ENCODE measurements at places on chromosomes 3 and 15.

DNA sequence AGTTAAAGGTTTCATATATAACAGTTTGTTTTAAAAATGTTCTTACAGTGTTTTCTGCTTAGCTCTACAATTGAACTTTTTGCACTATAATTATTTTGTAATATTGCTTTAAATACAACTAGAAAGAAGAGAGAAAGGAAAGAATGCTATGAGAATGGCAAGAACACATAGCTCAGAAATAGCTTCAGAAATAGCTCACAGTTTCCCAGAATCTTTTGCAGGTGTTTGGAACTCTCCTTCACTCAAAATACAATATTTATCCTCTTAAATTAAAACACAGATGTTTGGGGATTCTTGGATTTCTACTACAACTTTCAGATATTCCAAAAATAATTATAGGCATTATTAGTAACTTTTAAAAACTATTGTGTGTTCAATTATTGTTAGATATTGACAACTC lies 658.0 kb upstream of the DPPA4 start:
- DNase-seq = no peak

GRCh38 chr3:71206305-71207165 lies 377.0 kb downstream of the FOXP1 start:
- no peak for DNase-seq

DNA sequence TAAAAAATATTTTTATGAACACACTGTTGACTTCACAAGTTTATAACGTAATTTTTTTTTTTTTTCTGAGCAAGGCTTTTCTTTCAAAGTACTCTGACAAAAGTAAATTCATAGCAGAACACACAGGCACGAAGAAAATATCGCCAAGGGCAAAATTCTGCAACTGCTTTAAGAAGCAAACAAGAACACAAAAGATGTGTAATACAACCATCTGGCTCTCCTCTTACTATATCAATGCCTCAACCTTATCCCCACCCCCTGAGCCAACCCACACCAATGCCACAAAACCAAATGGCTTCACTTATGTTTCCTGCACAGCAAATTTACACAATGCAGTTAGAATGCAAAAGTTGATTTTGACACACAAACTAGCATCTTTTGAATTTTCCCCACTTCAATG lies 274.2 kb downstream of the FOXP1 start:
- DNase-seq = peak; percentile 79

DNA sequence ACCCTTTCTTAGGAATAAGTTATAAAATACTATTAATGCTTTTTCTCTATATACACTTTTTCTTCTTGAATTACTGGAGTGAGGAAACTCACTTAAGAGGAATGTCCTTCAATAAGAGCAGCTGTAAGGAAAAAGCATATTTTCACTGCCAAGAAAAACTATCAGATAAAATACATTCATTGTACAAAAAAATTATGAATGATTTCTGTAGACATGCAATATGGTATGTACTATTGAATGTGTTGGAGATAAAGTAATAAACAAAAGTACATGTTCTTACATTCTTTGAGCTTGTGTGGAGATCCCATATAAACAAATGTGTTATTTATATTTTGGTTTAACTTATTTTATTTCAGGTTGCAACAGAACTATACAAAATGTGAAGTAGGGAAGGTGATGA lies 241.0 kb upstream of the ZNF717 start:
- no peak for DNase-seq
